EH (cell line): ENCODE measurements at places on chromosomes 4 and X.
A peak's percentile ranks its signal among the peaks of the same experiment; 100 is the strongest.

DNA sequence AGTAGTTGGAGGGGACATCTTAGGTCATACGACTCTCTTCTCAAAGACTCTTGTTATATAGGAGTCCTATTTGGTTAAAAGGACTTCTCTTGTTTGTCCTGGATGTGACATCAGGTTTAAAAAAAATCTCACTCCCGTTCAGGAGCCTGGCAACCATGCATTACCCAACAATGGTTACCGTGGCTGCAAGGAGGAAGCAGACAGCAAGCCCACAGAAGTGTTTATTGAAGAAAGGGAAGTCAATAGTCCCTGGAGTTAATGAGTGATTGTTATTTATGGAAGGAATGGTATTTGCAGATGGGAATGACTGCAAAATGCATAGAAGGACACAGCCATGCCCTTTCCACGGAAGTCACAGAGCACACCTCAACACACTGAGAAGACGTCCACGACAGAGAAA lies 75.9 kb upstream of the ENPP6 start:
- DNase-seq, result no peak

- no peak for DNase-seq
Observed at GRCh38 chr4:36930562-36931111, 313.9 kb upstream of the NWD2 start.

DNA sequence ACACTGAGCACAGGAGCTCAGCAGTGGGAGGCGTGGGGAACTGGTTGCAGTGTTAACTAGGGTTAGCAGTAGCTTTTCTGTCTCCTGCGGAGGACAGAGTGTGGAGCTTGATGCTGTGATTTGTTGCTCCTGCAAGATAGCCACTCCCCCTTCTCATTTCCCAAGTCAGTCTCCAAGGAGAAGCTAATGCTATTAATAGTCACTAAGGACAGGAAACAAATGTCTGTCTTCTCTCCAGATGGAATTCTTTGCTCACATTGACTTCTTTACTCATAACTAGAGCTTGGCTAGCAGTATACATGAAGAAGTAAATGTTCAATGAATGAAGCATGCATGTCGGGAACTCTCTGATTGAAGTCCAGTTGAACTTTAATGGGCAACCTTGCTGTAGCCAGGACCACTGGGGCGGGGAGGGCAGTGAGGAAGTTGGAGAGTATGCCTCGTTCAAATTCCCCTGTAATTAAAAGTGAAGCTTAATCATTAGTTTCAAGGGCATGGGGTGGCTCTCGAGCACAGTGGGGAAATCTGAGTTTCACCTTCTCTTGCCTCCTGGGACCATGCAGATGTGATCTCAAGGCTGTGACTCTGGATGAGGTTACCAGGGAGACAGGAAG lies 156.6 kb upstream of the SCML1 start:
- DNase-seq, result peak; percentile 90

- DNase-seq, result no peak
Observed at GRCh38 chr4:112736718-112737135, 99.8 kb downstream of the LARP7 start.

- no peak for DNase-seq
Observed at GRCh38 chr4:145041378-145041777, 56.6 kb downstream of the ANAPC10 start.
